ENCODE measurements at places on chromosomes 2 and 18.

DNA sequence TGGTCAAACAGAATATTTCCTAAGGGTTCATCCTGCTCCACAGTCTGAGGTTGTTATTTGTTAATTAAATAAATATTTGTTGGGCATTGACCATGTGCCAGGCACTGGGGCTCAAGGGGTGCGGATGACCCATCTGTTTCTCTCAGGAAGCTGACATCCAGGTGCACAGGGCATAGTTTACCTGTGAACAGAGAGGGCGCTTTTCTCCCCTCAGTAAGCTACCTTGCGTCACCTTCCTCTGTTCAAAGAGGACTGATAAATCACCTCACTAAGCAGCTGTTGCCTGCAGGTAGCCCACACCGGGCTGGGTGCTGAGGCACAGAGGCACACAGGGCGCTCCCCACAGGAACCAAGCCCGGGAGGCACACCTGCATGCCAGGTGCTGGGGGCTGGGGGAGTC, 41.6 kb downstream of the SH3RF3 start:
- no peak for DNase-seq

GRCh38 chr2:101858246-101858645, 133.5 kb upstream of the IL1R2 start:
- peak; percentile 25 for DNase-seq

DNA sequence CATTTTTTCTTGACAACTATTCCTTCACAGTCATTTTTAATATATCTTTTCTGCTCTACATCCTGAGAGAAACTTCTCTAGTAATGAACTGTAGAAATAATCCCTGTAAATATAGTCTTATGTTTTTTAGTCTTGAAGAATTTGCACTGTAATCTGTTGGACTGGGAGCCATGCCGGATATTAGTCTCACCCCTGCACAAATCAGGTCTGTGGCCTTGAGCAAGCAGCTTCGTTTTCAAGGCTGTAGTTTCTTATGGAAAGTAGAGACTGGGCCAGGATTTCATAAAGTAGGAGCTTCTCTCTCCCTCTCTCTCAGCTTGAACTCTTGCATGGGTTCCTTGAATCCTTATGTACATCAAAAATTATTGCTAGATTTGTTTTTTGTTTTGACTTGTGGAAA, 8.7 kb downstream of the FARP2 start:
- DNase-seq, result no peak

GRCh38 chr2:43839776-43840564, 1.2 kb downstream of the ABCG8 start:
- DNase-seq, result no peak

- DNase-seq, result no peak
Measured at GRCh38 chr2:96806468-96807126, 9.5 kb upstream of the CNNM3 start.

- no peak for DNase-seq
Measured at GRCh38 chr18:23321996-23322395, 131.1 kb upstream of the RIOK3 start.

GRCh38 chr2:231524477-231525247, 5.6 kb downstream of the NMUR1 start:
- no peak for DNase-seq

DNA sequence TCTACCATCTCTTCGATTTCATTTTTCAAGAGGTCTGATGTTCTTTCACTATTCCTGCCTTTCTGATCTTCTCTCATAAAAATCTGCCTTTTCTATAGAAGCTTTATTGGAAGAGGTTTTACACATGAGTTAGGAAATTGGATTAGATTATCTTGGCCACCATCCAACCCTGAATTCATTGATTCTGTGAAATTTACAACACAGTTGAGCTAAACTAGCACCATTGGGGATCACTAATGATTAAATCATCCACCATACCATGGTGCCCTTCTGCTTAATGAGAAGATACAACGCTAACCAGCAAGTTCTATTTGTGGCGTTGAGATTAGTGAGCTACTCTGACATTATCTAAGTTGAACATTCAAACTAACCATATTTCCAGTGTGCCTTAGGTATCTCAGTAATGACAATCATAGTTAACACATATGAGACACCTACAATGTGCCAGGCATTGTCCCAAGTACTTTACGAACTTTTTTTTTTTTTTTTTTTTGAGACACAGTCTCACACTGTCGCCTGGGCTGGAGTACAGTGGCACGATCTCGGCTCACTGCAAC, 17.3 kb upstream of the LBH start:
- no peak for DNase-seq

DNA sequence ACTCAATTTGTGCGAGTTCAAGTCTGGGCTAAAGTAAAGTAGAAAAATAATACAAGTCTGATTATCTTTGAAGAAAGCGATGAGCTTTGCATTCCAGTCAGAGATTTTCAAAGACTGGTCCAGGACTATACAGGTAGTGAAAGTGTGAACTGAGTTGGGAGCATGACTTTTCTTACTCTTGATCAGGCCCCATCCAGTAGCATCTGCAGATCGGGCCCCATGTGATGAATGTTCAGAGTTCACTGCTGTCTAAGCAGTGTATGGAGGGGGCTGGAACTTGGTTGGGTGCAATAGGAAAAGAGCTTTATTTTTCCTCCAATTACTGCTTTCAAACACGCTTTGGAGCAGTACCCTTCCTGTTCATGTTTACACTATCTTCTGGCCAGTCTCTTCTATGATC, 747.4 kb upstream of the ID2 start:
- DNase-seq, result no peak

- no peak for DNase-seq
Measured at GRCh38 chr2:187316040-187316439, 132.0 kb downstream of the CALCRL start.

DNA sequence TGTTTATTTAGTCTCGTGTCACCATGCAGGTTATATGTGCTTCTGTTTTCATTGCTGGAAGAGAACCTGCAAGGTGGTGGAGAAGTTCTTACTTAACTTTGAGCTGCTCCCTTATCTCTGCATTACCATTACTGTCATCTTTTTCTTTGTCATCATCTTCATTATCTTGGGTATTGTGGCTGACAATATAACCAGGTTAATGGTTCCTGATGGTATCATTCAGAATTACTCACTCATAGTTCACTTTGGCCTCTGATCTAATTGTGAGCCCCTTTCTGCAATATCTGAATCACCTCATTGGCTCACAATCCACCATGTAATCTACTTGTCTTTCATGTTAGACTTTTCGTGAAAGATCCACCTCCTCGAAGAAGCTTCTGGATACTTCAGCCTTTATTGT, 5.0 kb downstream of the CD28 start:
- DNase-seq, result no peak

DNA sequence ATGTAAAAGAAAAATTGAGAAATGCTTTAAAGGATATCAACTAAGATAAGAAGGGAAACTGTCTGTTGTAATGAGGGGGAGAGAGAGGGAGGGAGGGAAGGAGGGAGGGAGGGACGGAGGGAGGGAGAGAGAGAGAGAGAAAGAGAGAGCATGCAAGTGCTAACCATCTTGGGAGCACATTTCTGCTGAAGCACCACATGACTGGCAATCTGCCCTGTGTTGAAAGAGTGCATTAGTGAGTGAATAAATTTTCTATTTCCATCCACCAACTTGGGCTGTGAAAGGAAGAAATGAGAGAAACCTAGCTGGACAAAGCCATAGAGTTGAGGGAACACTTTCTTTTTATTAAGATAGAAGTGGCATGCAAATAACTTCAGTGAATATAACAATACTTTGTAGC, 110.7 kb downstream of the TMX3 start:
- DNase-seq, result no peak

GRCh38 chr2:232846055-232846454, 24.0 kb upstream of the SNORC start:
- DNase-seq, result no peak

- peak; percentile 43 for DNase-seq
Measured at GRCh38 chr2:85318222-85319074, 9.3 kb downstream of the TGOLN2 start.

DNA sequence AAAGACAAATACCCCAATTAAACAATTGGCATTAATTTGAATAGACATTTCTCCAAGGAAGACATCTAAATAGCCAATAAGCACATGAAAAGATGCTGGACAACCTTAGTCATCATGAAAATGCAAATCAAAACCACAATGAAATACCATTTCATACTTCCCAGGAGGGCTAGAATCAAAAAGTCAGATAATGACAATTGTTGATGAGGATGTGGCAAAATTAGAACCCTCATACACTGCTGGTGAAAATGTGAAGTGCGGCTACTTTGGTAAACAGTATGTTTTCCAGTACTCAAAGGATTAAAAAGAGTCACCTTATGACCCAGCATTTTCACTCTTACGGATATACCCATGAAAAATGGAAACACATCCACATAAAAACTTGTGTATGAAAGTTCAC, 91.6 kb downstream of the FIGN start:
- no peak for DNase-seq

DNA sequence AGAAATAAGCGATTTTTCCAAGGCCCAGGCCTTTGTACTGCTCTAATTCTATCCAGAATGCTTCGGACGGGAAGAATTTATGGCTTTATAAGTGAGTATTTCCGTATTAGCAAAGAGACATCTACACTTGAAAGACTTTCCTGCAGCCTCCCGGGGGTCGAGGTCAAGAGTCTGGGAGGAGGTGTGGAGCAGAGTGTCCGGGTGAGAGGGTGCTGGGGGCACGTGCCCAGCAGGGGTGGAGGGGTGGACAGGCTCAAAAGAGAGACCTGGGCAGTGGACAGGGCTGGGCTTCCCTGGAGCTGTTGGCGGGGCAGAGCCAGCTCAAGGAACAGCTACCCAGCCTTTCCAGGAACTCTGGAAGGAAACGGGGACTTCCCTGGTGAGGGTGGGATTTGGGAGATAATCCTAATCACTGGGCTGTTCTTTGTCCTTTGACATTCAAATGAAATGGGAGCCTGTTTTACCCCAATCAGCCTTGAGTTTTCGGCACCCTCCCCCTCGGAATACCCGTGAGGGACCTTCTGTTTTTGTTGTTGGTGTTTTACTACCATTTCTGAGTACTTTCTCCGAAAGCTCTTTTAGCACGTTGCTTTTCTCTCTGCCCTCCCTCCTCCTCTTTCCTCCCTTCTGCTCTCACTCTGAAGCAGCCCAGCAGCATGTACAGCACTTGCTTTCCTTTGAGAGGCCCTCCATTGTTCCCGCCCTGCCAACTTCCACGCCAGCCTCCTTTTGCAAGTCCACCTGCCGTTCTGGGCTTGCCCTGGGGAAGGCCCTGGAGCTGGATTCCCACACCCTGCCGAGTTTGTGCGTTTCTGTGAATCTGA, 164.7 kb downstream of the AGAP1 start:
- no peak for DNase-seq

- no peak for DNase-seq
Measured at GRCh38 chr2:75278821-75279379, 79.6 kb upstream of the TACR1 start.

- DNase-seq, result no peak
Measured at GRCh38 chr2:3403587-3404334, 24.3 kb downstream of the TRAPPC12 start.

DNA sequence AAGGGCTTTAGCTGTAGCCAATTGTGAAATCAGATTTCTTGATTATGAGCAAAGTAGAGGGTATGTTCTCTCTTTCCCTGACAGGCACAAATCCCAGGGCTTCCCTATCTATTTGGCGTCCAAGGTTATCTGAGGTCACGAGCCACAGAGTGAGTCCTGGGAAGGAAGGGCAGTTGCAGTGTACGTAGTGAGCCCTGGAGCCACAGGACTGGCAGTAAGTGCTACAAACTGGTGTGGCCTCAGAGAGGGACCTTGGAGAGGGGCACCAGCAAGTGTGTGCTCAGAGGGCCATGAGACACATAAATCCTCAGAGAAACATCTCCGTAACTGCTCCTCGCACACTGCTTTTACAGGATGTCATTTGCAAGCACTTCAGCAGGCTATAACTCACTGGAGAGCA, 115.5 kb upstream of the SH3BP4 start:
- no peak for DNase-seq

DNA sequence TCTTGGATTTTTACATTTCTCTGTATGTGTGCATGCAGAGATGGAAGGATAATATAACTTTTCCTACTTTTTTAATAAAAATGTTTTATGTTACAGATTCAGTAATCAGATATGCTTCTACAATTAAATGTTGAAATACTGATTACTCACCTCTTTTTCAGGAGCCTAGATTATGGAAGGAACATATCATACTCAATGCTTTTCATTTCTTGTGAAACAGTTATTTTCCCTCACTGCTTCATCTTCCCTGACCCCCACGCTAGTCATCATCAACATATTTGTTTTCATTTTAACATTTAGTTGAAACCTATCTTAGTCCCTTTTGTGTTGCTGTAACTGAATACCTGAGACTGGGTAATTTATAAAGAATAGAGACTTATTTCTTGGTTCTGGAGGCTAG, 190.7 kb downstream of the WDR7 start:
- peak; percentile 31 for DNase-seq

- no peak for DNase-seq
Measured at GRCh38 chr2:62369541-62370202, 136.3 kb downstream of the TMEM17 start.

DNA sequence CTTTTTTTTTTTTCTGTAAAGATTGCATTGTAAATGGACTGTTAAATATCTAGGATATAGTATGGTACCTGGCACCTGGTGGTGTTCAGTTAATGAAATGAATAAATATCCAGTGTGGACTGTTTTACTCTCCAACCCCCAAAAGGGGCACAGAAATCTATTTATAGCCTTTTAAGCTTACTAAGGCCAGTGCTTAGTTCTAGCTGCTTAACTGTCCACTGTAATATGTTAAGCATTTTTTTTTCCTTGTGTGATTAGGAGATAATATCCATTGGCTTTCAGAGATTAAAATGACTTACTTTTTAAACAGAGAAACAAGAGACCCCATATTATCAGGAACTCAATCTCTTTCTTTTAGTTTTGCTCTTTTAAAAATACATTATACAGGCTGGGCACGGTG, 84.4 kb downstream of the ZNF532 start:
- DNase-seq, result no peak

DNA sequence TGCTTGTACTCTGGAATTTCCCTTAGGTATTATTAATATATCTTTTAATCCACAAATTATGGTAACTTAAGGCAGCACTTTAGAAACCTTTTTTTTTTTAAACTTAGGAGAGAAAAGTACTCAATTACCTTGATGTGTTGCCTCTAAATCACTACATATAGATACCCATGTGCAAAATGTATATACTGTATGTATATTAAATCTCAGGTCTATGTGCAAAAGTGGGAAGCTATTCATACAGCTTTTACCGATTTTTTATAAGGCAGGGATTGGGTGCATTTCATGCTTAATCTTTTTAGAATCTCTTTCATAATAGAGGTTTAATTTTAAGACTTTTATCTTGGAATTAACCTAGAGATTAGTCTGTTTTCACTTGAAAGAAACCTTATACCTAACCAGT, 3.4 kb downstream of the EML4 start:
- no peak for DNase-seq

GRCh38 chr2:236915726-236916125, 170.0 kb upstream of the COPS8 start:
- no peak for DNase-seq

DNA sequence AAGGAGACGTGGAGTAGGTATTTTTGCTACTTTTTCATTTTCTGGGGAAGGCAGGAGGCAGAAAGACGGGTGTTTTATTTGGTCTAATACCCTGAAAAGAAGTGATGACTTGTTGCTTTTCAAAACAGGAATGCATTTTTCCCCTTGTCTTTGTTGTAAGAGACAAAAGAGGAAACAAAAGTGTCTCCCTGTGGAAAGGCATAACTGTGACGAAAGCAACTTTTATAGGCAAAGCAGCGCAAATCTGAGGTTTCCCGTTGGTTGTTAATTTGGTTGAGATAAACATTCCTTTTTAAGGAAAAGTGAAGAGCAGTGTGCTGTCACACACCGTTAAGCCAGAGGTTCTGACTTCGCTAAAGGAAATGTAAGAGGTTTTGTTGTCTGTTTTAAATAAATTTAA, 3.4 kb downstream of the FZD7 start:
- DNase-seq, result peak; percentile 47

GRCh38 chr2:223488814-223489213, 113.3 kb downstream of the SCG2 start:
- peak; percentile 51 for DNase-seq
